Fibroblast of lung (primary cell): ENCODE measurements at places on chromosomes 4 and X. TPM values are rescaled to one million over a fixed set of nuclear protein-coding genes. Genes with fewer than 3 reads are reported as not detected.

DNA sequence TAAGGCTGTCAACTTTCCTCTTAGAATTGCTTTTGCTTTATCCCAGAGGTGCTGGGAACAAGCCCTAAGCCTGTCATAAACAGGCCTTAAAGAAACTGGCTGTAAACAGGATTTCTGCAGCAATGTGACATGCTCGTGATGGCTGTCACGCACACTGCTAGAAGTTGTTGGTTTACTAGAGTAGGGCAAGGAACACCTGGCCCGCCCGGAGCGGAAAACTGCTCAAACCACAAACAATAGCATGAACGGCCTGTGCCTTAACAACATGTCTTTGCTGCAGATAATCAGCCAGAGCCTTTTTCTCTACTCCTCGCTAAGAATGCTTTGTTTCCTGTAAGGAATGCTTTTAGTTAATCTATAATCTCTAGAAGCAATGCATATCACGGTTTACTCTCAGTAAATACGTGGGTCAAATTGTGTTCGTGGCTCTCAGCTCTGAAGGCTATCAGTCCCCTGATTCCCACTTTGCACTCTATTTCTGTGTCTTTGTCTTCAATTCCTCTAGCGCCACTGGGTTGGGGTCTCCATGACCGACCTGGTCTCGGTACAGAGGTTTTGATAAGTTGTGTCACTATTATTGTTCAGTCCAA is 318.3 kb downstream of the GLUD2 start:
- H3K4me1 ChIP-seq: no peaks in the 10 kb centered on the region
- H3K27me3 ChIP-seq: no peaks in the 10 kb centered on the region
- no peak overlapping the region for H3K27ac ChIP-seq
- H3K4me3 ChIP-seq: no peak overlapping the region
- DNase-seq: no peak
- H3K36me3 ChIP-seq: no peaks in the 10 kb centered on the region

DNA sequence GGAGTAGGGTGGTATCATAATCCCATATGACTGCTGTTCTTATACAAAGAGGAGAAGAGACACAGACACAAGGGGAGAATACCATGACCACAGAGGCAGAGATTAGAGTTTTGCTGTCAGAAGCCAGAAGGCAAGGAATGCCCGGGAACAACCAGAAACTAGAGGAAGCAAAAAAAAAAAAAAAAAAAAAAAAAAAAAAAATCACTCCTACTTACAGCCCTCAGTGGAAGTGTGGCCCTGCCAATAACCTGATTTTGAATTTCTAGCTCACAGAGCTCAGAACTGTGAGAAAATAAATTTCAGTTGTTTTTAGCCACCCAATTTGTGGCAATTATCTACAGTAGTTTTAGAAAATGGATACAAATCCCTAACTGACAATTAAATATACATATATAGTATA is 30.4 kb upstream of the UBE2NL start:
- no peak overlapping the region for H3K4me3 ChIP-seq
- H3K4me1 ChIP-seq: no peaks in the 10 kb centered on the region
- DNase-seq: no peak
- H3K36me3 ChIP-seq: no peaks in the 10 kb centered on the region
- no peak overlapping the region for H3K27ac ChIP-seq

GRCh38 chrX:123263747-123264146 is 79.7 kb downstream of the GRIA3 start:
- H3K27ac ChIP-seq: no peak overlapping the region
- peak; percentile 15 for DNase-seq
- H3K27me3 ChIP-seq: no peaks in the 10 kb centered on the region

DNA sequence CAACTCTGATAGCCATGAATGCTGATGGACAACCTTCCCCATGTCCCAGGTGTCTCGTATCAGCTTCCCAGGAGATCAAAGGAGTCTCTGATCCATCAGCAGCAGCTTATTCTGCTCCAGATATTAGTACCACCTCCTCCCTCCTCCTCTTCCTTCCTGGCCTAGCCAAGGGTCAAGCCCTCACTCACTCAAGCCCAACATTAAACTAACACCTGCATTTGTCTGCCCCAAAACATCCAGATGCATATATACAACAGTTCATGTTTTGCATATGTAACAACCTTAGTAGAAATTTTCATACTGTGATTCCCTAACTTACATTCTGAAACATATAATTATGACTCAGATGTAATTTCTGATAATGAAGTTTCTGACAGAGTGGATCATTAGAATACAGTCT is 29.9 kb downstream of the BCLAF3 start:
- H3K36me3 ChIP-seq: no peaks in the 10 kb centered on the region
- no peak overlapping the region for H3K4me3 ChIP-seq
- H3K4me1 ChIP-seq: no peaks in the 10 kb centered on the region

GRCh38 chr4:116099596-116099995 is 985.8 kb downstream of the TRAM1L1 start:
- H3K27ac ChIP-seq: no peak overlapping the region
- no peak for DNase-seq
- no peak overlapping the region for H3K4me3 ChIP-seq
- H3K4me1 ChIP-seq: no peaks in the 10 kb centered on the region

GRCh38 chr4:8459867-8460445 is 19.4 kb downstream of the TRMT44 start:
- DNase-seq: no peak
- H3K27ac ChIP-seq: no peak overlapping the region
- no peak overlapping the region for H3K4me3 ChIP-seq

DNA sequence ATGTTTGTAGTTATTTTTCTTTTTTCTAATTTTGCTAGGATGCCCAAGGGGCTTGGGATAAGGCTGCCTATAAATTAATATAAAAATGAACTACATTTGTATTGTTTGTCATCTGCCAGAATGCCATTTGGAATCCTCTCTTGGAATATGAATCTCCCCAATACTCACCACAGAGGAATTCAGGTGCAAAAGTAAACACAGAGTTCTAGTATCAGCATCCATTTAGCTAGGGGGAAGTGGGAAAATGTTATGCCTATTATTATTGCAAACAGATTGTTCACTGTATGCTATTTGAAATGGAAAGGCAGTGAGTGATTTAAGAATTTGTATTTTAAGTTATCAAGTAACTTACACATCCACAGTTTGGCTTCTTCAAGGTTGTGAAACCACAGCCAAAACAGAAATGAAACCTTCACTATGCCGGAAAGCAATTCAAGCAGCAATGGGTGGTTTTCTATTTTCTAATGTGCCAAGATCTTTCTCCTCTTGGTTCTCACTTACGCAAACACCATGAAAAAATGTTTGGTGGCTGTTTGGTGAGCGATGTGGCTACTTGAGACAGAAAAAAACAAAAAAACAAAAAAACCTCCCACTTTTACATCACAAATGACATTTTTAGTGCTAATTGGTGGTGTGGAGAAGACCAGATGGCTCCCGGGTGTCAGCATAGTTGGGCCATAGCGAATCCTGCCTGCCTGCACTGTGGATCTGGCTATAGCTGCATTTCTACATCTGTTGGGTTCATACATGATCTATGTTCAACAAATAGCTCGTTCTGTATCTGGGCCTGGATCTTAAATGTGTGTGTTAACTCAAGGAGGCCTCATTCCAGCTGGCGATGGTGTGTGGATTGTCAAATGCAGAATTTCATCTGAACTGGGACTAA is 200.8 kb upstream of the GIMD1 start:
- no peak for DNase-seq
- H3K27ac ChIP-seq: peak overlapping the region; percentile 22
- H3K27me3 ChIP-seq: no peaks in the 10 kb centered on the region
- no peaks in the 10 kb centered on the region for H3K36me3 ChIP-seq
- H3K4me1 ChIP-seq: no peaks in the 10 kb centered on the region

DNA sequence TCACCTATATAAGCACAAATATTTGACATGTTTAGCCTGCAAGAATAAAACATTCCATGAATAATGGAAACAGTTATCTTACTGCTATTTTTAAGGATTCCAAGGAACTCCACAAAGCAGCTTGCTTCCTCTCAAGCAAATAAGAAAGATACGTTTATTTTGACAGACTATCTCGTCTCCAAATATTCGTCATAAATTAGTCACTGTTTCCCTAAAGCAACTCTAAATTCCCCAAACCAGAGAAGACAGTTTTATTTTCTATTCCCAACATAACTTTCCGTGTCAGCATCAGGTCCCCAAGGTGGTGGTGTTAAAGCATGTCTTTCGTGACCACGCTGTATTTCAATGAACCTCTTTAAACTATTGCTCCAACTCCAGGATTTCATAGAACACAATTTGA is 24.3 kb upstream of the DKK2 start:
- H3K4me1 ChIP-seq: no peaks in the 10 kb centered on the region
- DNase-seq: peak; percentile 45
- no peaks in the 10 kb centered on the region for H3K27me3 ChIP-seq
- no peak overlapping the region for H3K4me3 ChIP-seq
- no peak overlapping the region for H3K27ac ChIP-seq

- H3K4me3 ChIP-seq: no peak overlapping the region
- no peak overlapping the region for H3K27ac ChIP-seq
- no peaks in the 10 kb centered on the region for H3K4me1 ChIP-seq
These were observed 9.3 kb downstream of the CETN2 start for GRCh38 chrX:152821145-152821765.

GRCh38 chr4:151361126-151361525 is 35.7 kb upstream of the SH3D19 start:
- H3K4me1 ChIP-seq: no peaks in the 10 kb centered on the region
- no peak for DNase-seq
- no peak overlapping the region for H3K4me3 ChIP-seq
- no peaks in the 10 kb centered on the region for H3K27me3 ChIP-seq

DNA sequence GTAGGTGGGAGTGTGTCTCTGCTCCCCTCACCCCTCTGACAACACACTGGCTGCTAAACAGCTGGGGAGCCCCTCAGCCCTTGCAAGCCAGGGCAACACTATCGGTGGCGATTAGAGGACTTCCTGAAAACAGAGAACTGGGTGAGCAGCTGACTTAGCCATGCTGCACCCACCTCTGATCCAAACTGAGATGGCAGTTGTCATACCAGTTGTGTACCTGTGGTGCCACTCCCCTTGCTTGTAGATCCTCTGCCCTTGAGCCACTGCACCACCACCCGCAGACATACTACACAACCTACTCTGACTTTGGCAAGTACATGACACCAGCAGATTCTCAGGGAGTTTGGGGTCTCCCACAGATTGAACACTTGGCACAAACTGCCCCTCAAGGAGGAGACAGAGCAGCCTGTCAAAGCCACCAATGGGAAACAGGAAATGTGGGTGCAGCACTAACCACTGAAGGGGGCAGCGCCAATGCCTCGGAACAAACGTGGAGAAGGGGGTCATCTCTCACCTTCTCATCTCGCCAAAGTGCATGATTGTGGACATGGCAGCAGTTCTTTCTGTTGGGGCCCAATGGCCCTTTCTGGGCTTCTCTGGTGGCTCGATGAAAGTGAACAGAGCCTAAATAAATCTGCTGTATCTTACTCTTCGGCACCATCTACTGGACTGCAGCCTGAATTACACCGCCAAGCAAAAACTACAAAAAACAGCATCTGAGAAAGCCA is 119.8 kb downstream of the NEK1 start:
- H3K4me3 ChIP-seq: no peak overlapping the region
- no peak overlapping the region for H3K27ac ChIP-seq
- no peaks in the 10 kb centered on the region for H3K4me1 ChIP-seq
- no peaks in the 10 kb centered on the region for H3K27me3 ChIP-seq
- peak; percentile 55 for DNase-seq

DNA sequence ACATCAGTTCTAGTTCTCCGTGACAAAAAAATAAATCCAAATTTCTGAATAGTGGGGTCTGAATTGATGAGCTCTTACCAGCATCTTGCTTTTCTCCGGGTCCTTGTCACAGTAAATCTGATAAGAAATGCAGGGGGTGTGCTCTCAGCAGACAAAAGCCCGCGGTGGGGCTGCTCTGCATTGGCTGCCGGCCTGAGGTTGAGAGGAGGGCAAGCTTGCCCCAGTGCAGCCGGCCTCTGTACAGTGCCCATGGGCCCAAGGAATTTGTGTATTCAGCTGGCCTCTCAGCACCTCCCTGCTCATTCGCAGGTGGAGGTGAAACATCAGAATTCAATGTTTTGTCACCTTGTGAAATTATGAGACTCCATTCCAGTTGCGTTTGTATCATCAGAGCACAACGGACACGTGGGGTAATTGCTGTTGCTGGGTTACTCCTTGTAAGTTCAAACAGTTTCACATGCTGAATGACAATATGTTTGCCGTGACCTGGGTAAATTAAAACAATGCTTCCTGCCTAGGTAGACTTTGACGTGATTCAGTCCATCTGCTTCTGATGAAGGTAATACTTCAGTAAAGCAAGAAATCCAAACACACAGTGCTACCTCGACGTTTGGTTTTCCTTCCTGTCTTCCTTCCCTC is 596.4 kb downstream of the MID1IP1 start:
- no peak overlapping the region for H3K27ac ChIP-seq
- DNase-seq: no peak
- no peaks in the 10 kb centered on the region for H3K27me3 ChIP-seq
- H3K4me1 ChIP-seq: no peaks in the 10 kb centered on the region
- H3K4me3 ChIP-seq: no peak overlapping the region

DNA sequence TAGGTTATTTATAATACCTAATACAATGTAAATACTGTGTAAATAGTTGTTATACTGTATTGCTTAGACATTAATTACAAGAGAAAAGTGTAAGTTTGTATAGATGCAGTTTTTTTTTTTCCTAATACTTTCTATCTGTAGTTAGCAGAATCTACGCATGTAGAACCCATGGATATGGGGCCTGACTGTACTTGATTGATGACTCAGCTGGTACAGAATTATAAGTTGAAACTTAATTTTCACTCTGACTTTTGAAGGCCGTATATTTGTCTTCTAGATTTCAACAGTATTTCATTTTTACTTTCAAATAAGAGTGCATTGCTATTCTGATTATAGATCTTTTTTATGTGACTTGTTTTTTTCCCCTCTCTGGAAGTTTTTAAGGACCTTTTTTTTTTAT is 30.8 kb upstream of the NDUFC1 start:
- no peak overlapping the region for H3K27ac ChIP-seq
- DNase-seq: no peak
- H3K36me3 ChIP-seq: peaks cover 2% of the 10 kb centered on the region
- H3K4me1 ChIP-seq: no peaks in the 10 kb centered on the region

DNA sequence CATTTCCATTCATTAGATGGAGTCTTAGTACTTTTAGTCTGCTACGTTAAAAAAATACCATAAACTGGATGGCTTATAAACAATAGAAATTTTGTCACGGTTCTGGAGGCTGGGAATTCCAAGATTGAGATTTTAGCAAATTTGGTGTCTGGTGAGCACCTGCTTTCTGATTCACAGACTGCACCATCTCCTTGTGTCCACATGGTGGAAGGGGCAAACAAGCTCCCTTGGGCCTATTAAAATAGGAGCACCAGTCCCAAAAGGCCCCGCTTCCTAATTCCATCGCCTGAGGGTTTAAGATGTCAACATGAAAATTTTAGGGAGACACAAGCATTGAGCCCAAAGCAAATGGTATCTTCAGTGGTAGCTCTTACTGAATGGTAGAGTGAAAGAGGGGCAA is 120.5 kb upstream of the MAP9 start:
- no peak overlapping the region for H3K4me3 ChIP-seq
- no peak for DNase-seq
- no peaks in the 10 kb centered on the region for H3K27me3 ChIP-seq
- H3K27ac ChIP-seq: no peak overlapping the region
- H3K4me1 ChIP-seq: no peaks in the 10 kb centered on the region

- no peaks in the 10 kb centered on the region for H3K27me3 ChIP-seq
- peaks cover 5% of the 10 kb centered on the region for H3K36me3 ChIP-seq
- H3K4me1 ChIP-seq: no peaks in the 10 kb centered on the region
- no peak overlapping the region for H3K27ac ChIP-seq
- DNase-seq: no peak
These were observed 37.5 kb downstream of the TMEM271 start for GRCh38 chr4:538542-539142.

Gene PPP4R3C
- total RNA-seq: not detected in 2 replicates

Gene AMBN
- not detected in 2 replicates for total RNA-seq

Gene GAGE2A
- total RNA-seq: not detected in 2 replicates

Gene F8A3
- total RNA-seq: 0.99 and 1.0 TPM in 2 replicates

Gene AMER1
- 1.5 and 1.7 TPM in 2 replicates for total RNA-seq

Gene C4orf50
- total RNA-seq: not detected in 2 replicates

Gene SCD5
- total RNA-seq: 10.5 and 11.4 TPM in 2 replicates

Gene TMEM150C
- total RNA-seq: 0.77 and 1.2 TPM in 2 replicates

Gene GASK1B
- total RNA-seq: 18.2 and 23.6 TPM in 2 replicates
